ENCODE measurements at places on chromosomes 13 and 19. TPM values are rescaled to one million over a fixed set of nuclear protein-coding genes. Genes with fewer than 3 reads are reported as not detected.

DNA sequence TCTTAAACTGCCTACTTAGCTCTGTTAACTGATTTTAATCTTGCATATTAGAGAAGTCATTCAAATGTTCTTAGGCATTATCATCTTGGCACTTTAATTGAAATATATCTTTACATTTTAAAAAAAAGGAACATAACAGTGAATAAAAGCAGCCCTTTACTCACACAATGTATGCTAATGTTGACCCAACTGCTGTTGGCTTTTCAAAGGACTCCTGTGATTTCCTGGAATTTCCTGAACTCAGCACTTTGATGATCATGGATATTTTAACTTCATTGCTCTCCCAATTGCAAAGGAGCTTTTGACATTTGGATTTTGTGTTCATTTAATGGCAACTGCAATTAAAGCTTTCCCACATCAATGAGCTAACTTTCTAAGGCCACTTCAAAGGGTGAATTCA lies 1230.3 kb downstream of the DIAPH3 start:
- H3K36me3 ChIP-seq = no peaks in the 10 kb centered on the region
- H3K27ac ChIP-seq = no peak overlapping the region
- no peak overlapping the region for H3K4me3 ChIP-seq
- H3K4me1 ChIP-seq = no peaks in the 10 kb centered on the region
- DNase-seq = no peak
- no peaks in the 10 kb centered on the region for H3K27me3 ChIP-seq

DNA sequence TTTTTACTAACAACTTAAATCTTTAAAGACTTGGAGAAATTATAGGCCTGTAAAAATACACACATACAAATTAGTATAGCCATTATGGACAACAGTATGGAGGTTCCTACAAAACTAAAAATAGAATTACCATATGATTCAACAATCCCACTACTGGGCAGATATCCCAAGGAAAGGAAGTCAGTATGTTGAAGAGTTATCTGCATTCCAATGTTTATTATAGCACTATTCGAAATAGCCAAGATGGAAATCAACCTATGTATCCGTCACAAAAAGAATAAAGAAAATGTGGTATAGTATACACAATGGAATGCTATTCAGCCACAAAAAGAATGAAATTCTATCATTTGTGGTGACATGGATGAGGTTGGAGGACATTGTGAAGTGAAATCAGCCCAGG lies 37.2 kb downstream of the SLITRK1 start:
- no peaks in the 10 kb centered on the region for H3K4me1 ChIP-seq
- no peak overlapping the region for H3K4me3 ChIP-seq
- H3K27ac ChIP-seq = no peak overlapping the region

GRCh38 chr13:109881961-109882558 lies 95.7 kb upstream of the IRS2 start:
- no peaks in the 10 kb centered on the region for H3K27me3 ChIP-seq
- no peaks in the 10 kb centered on the region for H3K4me1 ChIP-seq
- H3K36me3 ChIP-seq = no peaks in the 10 kb centered on the region
- no peak overlapping the region for H3K4me3 ChIP-seq
- DNase-seq = no peak

ELSPBP1 gene
- total RNA-seq = not detected

GRCh38 chr13:94480672-94481145 lies 1.2 kb upstream of the DCT start:
- H3K4me1 ChIP-seq = no peaks in the 10 kb centered on the region
- H3K27ac ChIP-seq = no peak overlapping the region
- no peak for DNase-seq
- H3K27me3 ChIP-seq = peaks cover 2% of the 10 kb centered on the region
- no peak overlapping the region for H3K4me3 ChIP-seq
- H3K36me3 ChIP-seq = no peaks in the 10 kb centered on the region

Data from activated CD4-positive, alpha-beta T cell treated with anti-CD3 and anti-CD28 coated beads, Interleukin-2, amount 10 ng/mL, durations not matched to agents 24 days and 14 days (primary cell).